ENCODE measurements at places on chromosomes 2 and 18.

GRCh38 chr2:215797676-215798075 is 215.7 kb downstream of the MREG start:
- no peak for DNase-seq

- DNase-seq = no peak
These were observed 60.4 kb upstream of the SIX2 start for GRCh38 chr2:45069684-45070083.

GRCh38 chr2:8152392-8153257 is 529.2 kb upstream of the ID2 start:
- DNase-seq = no peak

- no peak for DNase-seq
These were observed 138.6 kb upstream of the NCK2 start for GRCh38 chr2:105606081-105606480.

- DNase-seq = peak; percentile 49
These were observed 204.6 kb upstream of the TNP1 start for GRCh38 chr2:217064234-217065011.

- no peak for DNase-seq
These were observed 144.9 kb upstream of the LHCGR start for GRCh38 chr2:48900321-48901014.

DNA sequence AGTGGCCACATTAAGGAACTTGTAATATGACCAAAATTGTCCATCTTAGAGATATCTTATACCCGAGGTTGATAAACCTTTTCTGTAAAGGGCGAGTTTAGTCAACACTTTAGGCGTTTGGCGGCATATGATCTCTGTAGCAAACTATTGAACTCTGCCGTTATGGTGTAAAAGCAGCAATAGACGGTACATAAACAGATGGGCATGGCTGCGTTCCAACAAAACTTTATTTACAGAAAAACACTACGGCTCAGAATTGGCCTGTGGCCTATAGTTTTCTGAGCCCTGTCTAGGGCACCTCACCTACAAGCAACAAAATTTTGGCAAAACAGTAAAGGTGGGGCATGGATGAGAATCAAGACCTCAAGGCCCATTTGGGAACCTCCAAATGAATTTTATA is 121.9 kb upstream of the HAAO start:
- DNase-seq = no peak

DNA sequence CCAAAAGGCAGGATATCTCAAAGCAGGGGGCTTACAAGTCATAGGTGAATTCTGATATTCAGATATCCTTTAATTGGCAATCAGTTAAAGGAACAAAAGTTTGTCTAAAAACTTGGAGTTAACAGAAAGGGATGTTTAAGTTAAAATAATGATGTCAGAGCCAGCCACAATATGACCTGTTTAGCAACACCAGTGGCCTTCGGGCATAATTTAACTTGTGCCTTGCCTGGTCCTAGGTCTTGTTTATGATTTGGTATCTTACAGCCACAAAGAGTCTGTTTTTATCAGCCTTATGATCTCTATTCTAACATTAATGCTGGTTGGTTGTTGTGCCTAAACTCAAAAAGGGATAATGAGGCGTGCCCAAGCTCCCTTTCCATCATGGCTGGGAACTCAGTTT is 252.9 kb downstream of the RNF152 start:
- DNase-seq = no peak

DNA sequence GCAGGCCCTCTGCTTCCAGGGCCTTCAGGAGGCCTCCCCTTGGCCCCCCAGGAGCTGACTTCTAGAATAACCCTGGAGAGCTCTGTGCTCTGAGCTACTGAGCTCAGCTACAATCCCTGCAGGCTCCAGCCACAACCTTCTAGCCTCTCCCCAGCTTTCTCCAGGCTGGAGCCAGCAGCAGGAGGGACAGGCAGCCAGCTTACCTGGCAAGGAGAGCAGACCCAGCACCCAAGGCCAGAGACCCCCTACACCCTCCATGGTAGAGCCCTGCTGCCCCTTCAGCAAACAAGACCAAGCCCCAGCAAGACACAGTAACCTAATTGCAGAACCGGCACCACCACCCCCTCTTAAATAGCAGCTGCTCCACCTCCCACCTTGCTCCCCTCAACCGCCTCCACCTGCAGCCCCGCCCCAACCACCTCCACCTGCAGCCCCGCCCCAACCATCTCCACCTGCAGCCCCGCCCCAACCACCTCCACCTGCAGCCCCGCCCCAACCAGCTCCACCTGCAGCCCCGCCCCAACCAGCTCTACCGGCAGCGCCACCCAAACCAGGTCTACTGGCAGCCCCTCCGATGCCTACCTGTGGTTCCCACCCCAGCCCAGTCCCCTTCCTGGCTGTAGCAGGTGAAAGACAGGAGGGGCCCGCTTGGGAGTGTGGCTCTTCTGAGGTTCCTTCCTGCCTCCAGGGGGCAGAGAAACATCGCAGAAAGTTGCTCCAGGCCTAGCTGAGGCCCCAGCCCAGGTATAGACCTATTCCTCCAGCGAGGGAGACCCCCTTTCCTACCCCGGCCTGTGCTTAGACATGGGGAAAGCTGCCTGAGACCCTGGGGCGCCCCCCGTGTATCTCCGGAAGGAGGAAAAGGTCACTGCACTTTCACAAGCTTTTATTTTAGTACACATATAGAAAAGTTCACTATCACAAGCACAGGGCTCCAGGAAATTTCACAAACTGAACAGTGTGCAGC is at the start of gene ASTL:
Gene ASTL, minus strand, starts transcription at position 324 of the 967 bp plus-strand sequence. Its CDS starts 66 bp downstream, at position 258.
- peak; percentile 28 for DNase-seq

GRCh38 chr2:239241431-239241960 is 159.3 kb downstream of the HDAC4 start:
- no peak for DNase-seq

- no peak for DNase-seq
These were observed 25.3 kb downstream of the MBP start for GRCh38 chr18:77107292-77107691.

GRCh38 chr18:62586151-62586774 is 63.4 kb downstream of the ZCCHC2 start:
- peak; percentile 59 for DNase-seq

- no peak for DNase-seq
These were observed 120.6 kb downstream of the CTIF start for GRCh38 chr18:48659188-48660009.

Measured in brain microvascular endothelial cell (primary cell).